ENCODE measurements at places on chromosomes 4 and X.
A peak's percentile ranks its signal among the peaks of the same experiment; 100 is the strongest.

- no peak for DNase-seq
These were observed 1.0 kb upstream of the PLA2G12A start for GRCh38 chr4:109730619-109731545.

GRCh38 chr4:123393721-123394120, 2.9 kb upstream of the SPRY1 start:
- DNase-seq, result no peak

DNA sequence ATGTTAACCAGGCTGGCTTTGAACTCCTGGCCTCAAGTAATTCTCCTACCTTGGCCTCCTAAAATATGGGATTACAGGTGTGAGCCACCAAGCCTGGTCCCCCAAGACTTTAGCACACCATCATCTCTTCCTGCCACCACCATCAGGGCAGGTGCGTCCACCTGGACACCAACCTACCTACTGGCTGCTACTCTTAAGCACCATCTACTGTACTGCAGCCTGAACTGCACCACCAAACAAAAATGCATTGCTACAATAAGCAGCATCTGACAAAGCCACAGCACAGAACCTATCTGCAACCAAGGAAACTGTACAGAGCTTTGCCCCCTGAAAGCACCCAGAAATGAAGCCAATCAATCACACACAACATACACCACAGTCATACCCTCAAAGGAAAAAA, 139.7 kb downstream of the EFHC2 start:
- no peak for DNase-seq

GRCh38 chr4:186702297-186702696, 21.4 kb downstream of the FAT1 start:
- DNase-seq, result no peak

DNA sequence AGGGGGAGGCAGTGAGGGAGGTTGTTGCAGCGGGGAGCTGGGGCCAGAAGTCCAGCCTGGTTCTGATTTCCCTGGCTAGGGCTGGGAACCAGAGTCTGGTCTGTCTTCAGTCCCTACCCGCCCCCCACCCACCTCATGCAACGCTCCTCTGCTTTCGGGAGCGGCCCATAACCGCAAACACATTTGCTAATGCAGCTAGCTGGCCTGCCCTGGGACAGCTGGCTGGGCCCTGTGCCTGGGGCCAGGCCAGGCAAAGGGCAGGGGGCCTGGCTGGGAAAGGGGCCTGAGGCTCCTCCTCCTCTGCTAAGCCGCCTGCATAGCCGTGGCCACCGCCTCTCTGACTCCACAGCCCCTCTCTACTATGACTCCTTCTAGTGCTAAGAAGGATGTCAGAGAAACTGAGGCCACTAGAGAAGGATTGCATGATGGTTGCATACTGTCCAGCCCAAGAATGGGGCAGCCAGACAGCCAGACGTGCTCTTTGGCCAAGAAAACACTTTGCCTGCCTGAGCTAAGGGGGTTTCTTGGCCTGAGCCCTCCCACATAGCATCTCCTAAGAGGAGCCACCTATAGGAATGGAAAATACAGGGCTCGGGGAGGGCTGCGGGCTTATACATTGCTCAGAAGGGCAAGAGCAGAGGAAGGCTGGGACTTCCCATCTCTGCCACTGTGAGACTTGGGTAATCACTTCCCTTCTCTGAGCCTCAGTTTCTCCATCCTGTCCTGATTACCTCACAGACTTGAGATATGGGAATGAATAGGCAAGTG, 76.9 kb downstream of the PJA1 start:
- DNase-seq, result no peak

DNA sequence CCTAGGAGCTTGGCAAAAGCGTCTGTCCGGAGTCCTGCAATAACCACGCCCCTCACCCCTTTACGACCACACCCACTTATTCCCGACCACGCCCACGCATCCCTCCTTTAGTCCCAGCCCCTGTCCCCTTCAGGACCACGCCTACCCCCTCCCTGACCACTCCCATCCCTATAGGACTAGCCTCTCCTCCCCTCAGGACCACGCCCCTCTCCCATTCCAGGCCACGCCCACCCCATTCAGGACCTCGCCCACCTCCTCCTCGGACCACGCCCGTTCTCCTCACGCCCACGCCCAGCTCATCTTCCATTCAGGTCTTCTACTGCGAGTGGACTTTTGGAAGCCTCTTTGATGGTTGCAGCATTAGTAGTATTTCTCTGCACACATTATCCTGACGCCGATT, 131.2 kb upstream of the STX18 start:
- no peak for DNase-seq

- no peak for DNase-seq
These were observed 622.9 kb downstream of the PCDH7 start for GRCh38 chr4:31343061-31343460.

DNA sequence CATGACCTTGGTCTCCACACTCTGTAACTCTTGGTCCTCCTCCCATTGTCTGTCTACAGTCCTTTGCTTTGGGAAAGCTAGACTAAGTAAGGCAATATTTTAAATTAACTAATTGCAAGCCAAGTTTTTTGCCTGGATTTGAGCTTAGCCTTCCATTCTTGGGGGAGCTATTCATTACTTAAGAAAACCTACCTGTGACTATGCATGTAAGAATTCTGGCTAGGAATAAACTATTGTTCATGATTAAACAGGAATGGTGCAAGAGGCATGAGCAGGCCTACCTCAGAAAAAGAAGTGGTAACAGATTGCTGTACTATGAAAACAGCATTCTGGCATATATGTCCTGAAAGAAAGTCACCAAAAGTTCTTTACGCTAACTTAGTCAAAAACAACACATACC, 309.4 kb downstream of the MAPK10 start:
- DNase-seq, result no peak

DNA sequence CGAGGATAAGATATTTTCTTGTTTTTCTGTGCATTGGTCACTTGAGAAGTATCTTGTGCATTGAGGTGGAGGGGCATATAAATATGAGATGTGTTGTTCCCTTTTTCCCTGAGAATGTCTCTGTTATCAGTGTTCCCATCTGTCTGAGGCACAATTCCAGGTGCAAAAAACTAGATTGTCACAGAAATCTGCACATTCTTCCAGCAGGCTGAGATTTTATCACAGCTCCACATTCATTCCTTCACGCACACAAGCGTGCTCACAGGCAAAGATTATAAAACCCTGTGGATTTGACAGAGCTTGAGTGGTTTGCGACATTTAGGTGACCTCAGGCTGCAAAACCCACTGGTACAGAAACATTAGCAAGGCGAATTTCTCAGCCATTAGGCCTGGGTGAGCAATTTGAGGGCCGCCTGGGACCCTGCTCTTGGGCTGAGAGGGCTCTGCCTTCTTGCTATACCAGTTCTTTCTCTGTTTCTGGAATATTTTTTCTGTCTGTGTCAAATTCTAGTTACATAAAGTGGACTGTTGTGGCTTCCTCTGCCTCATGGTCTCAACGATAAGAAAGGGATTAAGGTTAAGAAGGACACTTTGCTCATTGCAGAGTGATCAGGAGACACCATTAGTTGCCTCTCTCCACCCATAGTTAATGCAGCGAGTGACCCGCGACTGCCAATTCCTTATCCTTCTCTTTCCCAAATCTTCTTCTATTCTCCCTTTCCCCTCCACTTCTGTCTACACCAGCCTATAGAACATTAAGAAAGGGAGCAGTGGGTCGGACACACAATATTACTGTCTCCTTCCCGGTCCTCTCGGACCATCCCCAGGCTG, 86.7 kb upstream of the C1QTNF7 start:
- DNase-seq, result no peak

- no peak for DNase-seq
These were observed 102.9 kb upstream of the LRPAP1 start for GRCh38 chr4:3634894-3635820.

GRCh38 chrX:104372547-104372946, 117.8 kb upstream of the ESX1 start:
- no peak for DNase-seq

DNA sequence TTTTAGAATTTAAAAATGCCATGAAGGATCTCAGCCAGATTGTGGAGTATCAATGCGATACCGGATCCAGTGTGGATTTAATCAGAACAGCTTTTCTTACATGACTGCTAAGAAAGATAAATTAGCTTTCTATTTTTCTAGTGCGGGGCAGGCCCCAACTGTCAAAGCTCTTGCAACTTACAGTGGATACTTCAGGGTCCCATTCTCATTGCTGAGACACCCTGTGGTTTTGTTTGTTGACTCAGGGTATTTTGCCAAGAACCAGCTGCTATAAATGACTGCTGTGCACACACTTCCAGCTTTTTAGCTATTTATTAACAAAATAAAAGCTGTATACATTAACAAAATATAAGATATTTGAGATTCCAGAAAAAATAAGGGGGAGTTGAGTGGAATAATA, 166.4 kb downstream of the DCLK2 start:
- DNase-seq, result no peak

- peak; percentile 95 for DNase-seq
These were observed 27.4 kb downstream of the LEF1 start for GRCh38 chr4:108141213-108141950.

GRCh38 chr4:26406346-26406975, 83.8 kb downstream of the CCKAR start:
- no peak for DNase-seq

- no peak for DNase-seq
These were observed 327.5 kb upstream of the FRG1 start for GRCh38 chr4:189613207-189613606.

DNA sequence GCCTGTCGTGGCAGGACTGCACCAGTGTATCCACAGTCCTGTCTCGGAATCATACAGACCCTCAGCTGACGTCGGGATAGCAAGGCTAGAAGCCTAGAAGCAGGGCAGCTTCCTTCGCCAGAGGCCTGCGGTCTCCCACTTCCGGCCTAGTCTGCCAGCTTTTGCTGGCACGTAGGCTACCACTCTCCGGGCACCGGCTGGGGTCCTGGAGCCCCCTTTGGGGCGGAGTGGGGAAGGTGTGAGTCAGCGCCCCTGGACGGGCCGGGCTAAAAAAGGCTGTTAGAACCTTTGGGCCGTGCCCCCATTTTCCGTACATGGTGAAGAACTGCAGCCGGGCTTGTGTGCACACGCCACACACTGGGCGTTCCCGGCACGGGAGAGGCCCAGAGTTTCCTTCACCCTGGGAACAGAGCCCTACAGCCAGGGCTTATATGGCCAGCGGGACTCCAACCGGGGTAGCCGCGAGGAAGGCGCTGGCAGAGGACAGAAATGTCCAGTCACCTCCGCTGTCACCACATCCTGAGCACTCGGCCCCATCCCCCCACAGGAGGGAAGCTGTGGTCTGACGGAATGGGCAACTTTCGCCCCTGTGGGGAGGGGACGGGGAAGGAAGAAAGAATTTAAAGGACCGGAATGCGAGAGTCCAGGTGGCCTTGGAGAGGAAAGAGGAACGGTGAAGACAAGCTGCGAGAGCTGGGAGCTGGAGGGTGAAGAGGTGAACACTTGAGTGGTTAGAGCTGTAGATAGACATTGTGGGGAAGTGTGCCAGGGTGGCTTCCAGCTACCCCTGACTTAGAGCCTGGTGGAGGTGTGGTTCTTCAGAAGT, 4.6 kb downstream of the MAGIX start:
- no peak for DNase-seq

- DNase-seq, result peak; percentile 54
These were observed at the start of gene TAPT1 for GRCh38 chr4:16225863-16226815. TSS of gene TAPT1 (minus strand) at chr4:16226471. CDS start at chr4:16226457, 14 bp downstream.

DNA sequence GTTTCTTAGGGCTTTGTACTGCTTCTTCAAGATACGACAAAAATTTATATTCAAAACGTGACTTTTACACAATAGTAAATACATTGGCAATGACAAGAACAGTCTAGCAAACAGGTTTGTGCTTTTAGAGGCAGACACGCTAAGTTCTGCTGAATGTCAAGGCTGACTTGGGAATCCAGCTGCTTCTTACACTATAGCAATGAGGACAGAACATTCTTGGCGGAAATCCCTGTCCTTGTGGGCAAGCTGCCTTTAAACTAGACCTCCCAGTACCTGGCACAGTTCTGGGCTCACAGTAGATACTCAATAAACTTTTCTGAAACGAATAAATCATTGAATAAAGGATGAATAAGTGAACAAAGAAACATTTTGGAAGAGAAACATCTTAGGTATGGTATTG, 148.2 kb downstream of the RASL11B start:
- DNase-seq, result no peak

DNA sequence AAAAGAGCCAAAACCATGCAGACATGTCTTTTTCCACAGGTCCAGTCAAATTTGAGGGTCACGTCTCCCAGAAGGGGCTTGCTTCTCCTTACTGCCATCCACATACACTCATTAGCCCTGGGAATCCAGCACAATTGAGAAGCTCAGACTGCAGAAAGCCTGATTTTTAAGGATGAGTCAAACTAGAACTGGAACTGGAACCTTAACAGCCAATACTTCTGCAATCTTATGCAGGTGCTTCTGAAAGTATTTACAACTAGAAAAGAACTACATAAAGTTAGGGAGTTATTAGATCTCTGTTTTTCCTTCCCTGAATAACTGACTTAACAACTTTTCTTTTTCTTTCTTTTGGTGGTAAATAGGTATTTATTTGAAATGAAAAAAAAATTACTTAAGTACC, 86.3 kb downstream of the CDS1 start:
- DNase-seq, result no peak

DNA sequence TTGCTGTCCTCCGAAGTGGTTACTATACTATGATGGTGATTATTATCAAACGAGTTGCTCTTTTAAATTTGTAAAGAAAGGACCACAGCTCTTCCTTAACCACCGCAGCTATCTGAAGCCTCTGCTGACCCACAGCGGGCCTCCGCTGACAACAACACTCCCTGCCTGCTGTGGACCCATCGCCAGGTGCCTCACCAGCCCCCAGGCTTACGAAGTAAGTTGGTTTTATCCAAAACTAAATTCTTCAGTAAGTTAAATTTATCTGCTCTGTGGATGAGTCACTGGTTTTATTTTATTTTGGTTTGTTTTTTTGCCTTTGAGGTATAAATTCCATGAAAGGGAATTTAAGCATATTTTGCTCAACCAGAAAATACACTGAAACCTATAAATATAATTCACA, 54.7 kb downstream of the SLC9A6 start:
- DNase-seq, result no peak

DNA sequence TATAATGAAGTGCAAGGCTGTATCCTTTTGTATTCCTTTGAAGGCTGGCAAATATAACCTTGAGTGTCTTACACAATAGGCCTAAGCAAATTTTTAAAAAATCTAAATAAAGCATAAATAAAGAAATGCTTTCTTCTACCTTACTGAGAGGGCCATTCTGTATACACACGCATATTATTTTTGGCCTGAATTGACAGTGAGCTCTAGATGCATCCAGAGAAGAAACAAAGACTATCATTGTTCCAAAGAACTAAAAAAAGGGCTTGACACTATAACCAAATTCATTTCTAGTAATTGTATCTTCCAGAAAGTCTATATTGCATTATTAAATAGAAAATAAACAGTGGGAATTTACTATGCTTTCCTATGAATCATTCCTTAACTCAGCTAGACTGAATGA, 100.2 kb downstream of the MAGEB17 start:
- DNase-seq, result no peak
